Fibroblast of skin of back (primary cell): ENCODE measurements at places on chromosomes 13 and 19.

DNA sequence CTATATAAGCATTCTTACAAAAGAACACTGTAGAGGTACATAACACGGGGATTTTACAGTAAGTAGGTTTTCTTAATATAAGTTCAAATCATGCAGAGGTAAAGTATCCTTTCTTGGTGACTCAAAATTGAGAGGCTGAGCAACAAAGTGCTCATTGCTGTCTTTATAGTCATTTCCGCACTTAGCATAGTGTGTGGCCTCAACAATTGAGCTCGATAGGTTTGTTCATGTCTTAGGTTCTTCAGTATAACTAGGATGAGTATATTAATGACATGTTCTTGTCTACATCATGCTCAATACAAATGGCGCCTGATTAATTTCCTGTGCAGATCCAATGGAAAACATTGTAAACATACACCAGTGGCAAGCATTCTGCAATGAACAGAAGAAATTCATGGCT lies 1.4 kb downstream of the WDFY2 start:
- peak; percentile 73 for DNase-seq

GRCh38 chr19:55611300-55611982 lies 6.0 kb downstream of the ZNF865 start:
- DNase-seq = no peak

GRCh38 chr13:72379581-72379980 lies 347.8 kb downstream of the MZT1 start:
- DNase-seq = peak; percentile 5

DNA sequence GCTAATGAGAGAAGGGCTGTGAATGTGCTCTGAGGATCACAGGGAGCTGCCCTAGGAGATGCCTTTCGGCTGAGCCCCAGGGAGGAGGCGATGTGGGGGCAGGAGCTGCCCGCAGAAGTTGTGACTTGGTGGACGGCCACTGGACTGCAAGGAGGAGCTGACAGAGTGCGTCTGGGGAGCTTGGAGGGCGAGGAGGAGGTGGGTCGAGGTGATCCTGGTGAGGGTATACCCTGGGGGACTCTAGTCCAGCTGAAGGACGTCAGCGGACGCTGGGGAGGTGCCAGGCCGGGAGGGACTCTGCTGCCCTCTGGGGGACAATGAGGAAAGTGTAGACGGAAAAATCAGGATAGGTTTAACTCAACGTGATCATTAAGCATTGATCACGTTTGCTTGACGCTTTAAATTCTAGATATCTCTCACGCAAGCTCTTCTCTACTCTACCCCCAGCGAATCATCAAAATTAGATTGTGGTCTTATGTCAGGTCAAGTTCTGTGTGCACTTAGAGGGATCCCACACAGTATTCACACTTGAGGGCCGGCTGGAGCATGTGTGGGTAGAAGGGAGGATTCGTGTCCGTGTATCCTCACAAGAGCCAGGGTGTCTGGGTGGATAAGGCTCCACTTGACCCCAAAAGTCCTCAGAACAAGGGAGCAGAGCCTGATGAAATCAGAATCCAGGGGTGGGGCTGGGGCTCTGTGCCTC lies 3.3 kb upstream of the CEACAM7 start:
- no peak for DNase-seq

- no peak for DNase-seq
Measured at GRCh38 chr19:14430712-14431111, 2.4 kb upstream of the PKN1 start.

DNA sequence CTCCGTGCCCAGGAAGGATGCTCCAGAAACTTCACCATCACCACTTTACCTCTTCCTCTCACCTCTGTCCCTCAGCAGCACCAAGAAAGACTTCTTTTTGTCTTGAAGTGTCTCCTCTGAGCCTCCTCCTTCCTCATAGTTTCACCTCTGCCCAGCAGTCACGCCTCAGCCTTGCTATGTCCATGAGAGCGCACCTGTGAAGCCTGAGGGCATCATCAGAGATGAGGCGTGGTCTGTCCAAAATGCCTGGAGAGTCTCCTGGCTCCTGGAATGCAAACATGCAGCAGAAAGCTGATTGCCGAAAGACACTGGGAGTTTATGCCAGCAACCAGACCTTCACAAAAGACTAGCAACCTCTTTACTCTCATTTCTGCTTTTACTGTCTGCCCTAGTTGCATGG lies 336.6 kb downstream of the TEX29 start:
- DNase-seq = no peak

DNA sequence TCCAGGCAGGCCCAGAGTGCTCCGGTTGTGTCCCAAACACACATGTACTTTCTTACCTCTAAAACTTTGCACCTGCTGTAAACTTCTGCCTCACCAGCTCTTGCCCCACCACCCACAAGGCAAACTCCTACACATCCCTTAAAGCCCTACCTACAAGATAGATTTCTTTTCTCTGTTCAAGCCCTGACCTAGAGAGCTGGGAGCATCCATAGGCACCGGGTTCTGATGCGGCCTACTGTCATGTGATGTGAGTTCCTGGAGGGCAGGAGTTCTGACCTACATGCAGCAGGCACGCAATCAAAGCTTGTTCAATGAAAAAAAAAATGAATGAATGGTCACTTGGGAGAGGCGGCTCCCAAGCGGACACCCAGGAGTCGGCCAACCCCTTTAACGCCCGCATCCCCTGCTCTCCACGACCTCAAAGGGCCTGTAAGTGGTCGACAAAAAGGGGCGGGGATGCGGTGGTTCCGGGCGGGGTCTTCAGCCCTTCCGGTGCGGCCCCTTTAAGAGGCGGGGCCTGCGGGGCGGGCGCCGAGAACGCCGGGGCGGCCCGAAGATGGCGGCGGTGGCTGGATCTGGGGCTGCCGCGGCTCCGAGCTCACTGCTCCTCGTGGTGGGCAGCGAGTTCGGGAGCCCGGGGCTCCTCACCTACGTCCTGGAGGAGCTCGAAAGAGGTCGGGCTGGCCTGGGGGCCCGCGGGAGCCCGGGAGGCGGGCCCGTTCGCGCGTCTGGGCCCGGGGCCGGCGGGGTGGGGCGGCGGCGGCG lies at the start of gene MAP1S:
TSS of gene MAP1S (plus strand) at position 534 of the 765 bp plus-strand sequence. CDS start at position 557, 23 bp downstream.
- peak; percentile 63 for DNase-seq

DNA sequence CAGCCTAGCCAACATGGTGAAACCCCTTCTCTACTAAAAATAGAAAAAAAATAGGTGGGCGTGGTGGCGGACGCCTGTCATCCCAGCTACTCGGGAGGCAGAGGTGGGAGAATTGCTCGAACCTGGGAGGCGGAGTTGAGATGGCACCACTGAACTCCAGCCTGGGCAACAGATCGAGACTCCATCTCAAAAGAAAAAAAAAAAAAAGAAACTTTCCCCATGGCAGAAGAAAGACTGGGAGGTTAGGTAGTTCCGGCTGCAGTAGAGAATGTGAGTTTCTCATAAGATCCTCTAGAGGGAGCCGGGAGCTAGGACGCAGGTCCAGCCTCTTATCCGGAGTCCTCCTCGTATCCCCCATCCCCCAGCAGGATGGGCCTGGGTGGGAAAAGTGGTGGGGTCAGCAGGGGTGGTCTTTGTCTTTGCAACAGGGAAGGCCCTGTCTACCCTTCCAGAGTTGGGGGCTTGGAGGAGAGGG lies 13.2 kb upstream of the CREB3L3 start:
- peak; percentile 66 for DNase-seq

- peak; percentile 68 for DNase-seq
Measured at GRCh38 chr19:12773571-12773970, 1.8 kb downstream of the HOOK2 start.

DNA sequence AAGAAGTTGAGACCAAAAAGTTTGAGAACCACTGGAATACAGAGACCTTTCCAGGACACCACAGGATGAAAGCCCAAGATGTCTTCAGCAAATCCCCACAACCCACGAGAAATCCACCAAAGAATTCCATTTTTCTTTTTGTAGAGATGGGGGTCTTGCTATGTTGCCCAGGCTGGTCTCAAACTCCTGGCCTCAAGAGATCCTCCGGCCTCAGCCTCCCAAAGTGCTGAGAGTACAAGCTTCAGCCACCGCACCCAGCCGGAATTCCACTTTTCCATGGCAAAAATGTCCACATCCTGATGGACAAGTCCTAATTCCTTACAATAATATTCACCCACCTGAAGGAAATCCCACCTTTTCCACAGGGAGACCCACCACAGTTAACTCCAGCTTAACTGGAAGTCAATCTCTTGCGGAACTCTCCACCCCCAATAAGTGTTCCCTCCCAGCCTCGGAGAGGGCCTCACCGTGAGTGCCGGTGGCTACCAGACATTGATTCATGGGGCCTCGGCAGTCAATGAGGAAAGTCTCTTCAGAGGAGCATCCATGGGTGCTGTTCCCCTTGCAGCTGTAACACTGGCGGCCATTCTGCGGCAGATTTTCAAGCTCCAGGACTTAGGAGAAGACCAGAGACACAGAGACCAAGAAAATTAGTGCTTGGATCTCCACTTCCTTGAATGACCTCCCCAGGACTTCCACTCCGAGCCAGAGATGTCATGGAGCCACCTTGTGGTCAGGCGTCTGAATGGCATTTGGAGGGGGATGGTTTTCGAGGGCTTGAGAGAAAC lies 12.3 kb upstream of the CADM4 start:
- peak; percentile 59 for DNase-seq

GRCh38 chr13:42880056-42880605 lies 98.7 kb downstream of the FAM216B start:
- DNase-seq = no peak

DNA sequence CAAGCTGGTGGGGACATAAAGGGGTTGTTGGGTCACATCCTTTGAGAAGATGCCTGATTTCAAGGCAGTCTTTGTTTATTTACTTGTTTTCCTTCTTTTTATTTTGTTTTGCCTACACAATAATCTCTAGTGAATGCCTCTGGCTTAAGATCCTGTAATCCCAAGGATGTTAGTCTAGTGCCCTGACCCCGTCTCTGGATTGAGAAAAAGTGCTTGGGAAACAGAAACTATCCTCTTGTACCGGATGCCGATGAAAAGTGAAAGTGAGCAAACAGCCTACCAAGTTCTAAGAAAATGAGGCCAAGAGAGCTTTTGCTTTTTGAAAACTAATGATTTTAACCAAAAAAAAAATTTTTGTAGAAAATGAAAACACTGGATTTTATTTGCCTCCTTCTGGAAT lies 42.1 kb upstream of the C1QTNF9 start:
- no peak for DNase-seq

GRCh38 chr13:36146511-36147269 lies 15.5 kb upstream of the DCLK1 start:
- no peak for DNase-seq

- no peak for DNase-seq
Measured at GRCh38 chr19:31543456-31543855, 194.2 kb upstream of the TSHZ3 start.

- no peak for DNase-seq
Measured at GRCh38 chr19:47531640-47532387, 17.0 kb upstream of the NAPA start.

- no peak for DNase-seq
Measured at GRCh38 chr19:17711851-17712250, 7.4 kb upstream of the MAP1S start.

- DNase-seq = peak; percentile 2
Measured at GRCh38 chr13:52695856-52696255, 43.2 kb downstream of the SUGT1 start.

- peak; percentile 68 for DNase-seq
Measured at GRCh38 chr19:47106821-47107201, 6.8 kb downstream of the ZC3H4 start.

DNA sequence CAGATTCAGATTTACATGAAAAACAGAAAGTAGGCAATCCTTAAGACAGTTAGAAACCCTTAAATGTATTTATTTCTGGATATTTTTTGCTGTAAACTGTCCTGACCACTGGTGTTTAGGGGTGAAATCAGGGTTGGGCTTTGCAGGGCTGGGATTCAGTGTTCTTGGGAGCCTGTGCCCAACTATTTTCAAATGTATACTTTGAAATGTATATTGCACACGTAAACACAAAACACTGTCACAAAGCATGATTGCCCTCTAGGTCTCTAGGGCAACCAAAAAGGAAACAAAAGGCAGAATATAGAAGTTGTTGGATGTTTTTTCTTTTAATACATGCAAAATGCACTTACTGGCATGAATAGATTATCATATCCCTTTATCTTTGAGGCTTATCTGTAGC lies 1185.4 kb downstream of the DIAPH3 start:
- DNase-seq = no peak

DNA sequence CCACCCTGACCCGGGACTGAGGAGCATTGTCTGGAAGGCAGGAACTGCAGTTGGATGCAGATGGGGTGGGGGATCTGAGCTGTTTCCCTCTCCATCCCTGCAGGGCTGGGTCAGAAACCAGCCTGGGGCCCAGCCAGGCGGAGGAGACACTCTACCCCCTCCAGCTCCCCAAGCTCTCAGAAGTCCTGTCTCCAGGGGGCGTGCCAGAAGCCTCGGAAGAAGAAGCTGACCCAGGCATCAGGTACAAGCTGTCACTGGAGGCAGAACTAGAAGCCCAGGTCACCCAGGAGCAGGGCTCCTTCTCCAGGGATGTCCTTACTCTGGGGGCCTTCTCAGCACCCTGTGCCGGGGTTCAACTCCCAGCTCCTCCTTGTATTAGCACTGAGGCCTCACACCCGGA lies 15.5 kb downstream of the SIX5 start:
- no peak for DNase-seq

GRCh38 chr13:95822303-95822702 lies 145.4 kb downstream of the DNAJC3 start:
- no peak for DNase-seq

- no peak for DNase-seq
Measured at GRCh38 chr13:33696530-33696929, 121.4 kb upstream of the RFC3 start.

DNA sequence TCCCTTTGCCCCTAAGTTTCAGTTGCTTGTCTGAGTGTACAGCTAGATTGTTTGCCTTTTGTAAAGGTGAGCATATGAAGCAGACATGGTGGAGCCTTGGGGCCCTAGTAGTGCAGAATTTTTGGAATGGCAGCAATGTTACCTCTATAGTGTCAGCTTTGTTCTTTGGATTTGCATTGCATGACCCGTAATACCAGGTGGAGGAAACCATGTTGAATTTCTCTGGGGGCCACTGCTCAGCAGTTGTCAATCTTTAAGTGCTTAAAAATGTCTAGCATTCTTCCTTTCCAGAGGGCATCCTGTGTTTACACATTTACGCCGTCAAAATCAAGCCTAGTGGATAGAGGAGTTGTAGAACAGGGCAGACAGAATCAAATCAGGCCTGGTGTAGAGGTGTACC lies 303.3 kb downstream of the ATP8A2 start:
- DNase-seq = no peak

DNA sequence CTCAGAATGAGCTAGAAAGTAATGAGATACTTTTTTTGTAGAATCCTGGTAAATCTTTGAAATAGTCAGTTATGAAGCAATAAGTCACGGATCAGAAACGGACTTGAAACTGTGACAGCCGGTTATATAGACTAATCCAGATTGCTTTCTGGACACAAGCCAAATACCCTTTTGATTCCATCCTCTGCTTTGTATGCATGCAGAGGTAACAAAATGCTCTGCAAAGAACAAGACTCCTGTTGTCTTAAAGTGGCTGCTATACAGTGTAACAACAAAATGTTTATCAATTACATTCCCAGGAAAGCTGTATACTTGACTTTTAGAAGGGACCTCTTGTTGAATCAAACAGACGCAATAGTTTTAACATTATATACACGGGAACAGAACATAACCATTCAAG lies 66.5 kb upstream of the STARD13 start:
- no peak for DNase-seq

GRCh38 chr13:61873717-61874116 lies 458.1 kb upstream of the PCDH20 start:
- no peak for DNase-seq
